Thoracic aorta (tissue), 2 donors: ENCODE measurements at places on chromosomes 11 and 22. TPM values are rescaled to one million over a fixed set of nuclear protein-coding genes. Genes with fewer than 3 reads are reported as not detected.

DNA sequence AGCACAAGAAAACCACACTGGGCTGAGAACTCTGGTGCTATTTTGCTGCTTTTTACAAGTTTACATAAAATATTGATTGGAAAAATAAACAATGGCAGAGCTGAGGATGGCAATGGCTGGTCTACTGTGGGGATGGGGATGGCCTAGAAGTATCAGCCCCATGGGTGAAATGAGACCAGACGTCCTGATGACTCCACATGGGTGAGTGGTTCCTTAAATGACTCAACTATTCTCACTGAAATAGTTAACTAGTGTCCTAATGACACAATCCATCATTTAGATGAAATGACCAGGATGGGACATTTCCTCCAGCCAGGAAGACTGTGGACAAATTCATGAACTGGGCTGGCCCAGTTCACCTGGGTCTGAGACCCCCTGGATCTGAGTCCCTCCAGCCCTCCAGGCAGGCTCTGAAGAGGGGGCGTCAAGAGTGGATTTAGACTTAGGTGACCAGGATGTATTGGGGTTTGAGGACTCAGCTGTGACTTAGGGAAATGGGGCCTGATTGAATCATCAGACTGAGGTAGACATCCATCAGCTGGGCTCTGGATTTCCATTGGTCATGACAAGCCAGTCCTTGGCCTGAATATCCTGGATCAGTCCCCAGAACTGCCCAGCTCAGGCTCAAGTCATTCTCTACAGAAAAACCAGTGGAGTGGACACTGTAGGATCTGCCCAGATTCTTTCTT lies 98.2 kb upstream of the IGLL5 start:
- DNase-seq, result no peak

- DNase-seq, result no peak
Observed at GRCh38 chr11:45844822-45845578, 2.3 kb upstream of the CRY2 start.

DNA sequence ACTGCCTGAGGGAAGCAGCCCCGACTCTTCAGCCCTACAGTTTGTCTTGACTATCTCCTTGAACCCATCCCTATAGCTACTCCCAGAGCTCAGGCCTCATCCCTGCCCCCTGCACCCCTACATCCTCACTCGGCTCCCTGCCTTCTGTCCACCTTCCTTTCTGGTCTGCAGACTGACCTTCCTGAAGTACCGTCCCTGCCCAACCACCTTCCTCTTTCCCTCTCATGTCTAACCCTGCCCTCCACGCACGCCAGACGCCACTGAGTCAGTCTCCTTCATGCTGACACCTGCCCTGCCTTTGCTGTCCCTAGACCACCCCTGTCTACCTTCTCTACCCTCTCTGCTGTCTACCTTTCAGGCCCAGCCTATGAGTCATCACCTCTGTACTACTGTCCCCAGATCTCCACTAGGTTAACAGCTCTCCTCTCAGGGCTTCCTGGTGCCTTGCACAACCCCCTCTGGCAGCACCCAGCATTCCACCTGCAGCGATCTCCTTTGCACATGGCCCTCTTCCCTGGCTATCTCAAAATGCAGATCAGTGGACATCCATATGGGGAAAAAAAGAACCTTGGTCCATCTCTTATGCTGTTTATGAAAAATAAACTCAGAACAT lies 8.9 kb downstream of the KCTD21 start:
- DNase-seq, result no peak

DNA sequence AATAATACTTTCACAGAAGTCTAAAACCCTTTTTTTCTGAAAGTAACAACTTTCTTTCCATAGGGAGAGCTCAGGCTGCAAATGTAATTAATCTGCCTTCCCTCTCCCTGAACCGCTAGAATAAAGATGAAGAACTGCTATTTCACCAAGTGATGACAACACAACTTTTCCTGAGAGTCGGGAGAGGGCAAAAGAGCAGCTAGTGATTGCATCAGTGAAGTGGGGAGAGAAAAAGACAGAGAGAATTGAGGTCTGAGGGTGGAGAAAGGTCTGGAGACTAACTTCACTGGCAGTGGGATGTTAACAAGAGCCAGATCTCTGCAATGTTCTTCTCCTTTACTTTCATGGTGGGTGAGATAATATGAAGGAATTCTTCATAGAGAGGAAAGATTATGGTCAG lies 10.9 kb upstream of the MPEG1 start:
- DNase-seq, result no peak

DNA sequence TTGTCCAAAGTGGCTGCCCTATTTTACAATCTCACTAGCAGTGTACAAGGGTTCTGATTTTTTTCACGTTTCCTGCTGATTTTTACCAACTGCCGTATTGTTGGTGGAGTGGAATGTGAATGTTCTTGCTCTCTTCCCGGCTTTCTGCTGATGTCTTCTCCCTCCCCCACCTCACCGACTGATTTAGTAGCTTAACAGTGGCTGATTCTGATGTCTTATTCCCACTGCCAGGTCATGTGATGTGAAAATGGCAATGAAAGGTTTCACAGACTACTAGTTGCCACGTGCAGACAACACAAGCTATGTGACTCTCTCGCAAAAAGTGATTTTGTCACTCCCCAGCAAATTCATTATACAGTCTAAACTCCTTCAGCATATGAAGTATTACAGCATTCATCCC lies 17.3 kb upstream of the NEU3 start:
- DNase-seq, result no peak

DNA sequence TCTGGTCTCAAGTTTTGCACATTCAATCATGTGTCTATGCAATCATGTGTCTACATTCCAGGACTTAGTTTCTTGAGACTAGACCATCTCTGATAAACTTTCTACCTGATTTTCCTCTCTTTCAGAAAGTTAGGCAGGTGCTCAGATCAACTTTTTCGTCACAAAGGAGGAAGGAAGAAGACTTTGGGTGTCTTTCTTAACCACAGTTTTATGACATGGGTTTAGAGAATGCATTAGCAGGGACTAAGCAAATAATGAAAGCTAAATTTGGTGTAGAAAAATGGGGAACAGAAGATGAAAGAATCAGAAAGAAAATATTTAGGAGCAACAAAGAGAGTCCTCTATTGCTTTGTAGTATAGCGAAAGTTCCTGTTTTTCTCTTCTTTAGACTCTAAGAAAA lies 7.7 kb upstream of the GLYATL1B start:
- no peak for DNase-seq

Gene WNT7B
- not detected for total RNA-seq

- no peak for DNase-seq
Observed at GRCh38 chr11:76251226-76251575, 44.9 kb upstream of the WNT11 start.

DNA sequence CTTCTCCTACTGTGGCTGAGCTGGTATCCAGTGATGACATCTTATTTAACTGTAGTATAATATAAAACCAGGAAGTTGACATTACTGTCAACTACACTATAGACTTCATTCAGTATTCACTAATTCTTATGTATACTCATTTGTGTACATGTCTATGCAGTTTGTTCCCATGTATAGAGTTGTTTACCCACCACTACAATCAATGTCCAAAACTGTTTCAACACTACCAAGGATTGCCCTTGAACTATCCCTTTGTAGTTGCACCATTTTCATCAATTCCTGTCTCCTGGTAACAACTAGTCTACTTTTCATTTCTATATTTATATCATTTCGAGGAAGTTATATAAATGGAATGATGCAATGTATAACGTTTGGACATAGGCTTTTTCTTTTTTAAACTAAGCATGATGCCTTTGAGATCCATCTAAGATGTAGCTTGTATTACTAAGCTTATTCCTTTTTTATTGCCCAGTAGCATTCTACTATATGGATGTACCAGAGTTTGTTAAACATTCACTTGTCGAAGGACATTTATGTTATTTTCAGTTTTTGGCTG lies 39.2 kb downstream of the TMEM135 start:
- DNase-seq, result no peak

Gene MOV10L1
- total RNA-seq, result 4.6 TPM

DNA sequence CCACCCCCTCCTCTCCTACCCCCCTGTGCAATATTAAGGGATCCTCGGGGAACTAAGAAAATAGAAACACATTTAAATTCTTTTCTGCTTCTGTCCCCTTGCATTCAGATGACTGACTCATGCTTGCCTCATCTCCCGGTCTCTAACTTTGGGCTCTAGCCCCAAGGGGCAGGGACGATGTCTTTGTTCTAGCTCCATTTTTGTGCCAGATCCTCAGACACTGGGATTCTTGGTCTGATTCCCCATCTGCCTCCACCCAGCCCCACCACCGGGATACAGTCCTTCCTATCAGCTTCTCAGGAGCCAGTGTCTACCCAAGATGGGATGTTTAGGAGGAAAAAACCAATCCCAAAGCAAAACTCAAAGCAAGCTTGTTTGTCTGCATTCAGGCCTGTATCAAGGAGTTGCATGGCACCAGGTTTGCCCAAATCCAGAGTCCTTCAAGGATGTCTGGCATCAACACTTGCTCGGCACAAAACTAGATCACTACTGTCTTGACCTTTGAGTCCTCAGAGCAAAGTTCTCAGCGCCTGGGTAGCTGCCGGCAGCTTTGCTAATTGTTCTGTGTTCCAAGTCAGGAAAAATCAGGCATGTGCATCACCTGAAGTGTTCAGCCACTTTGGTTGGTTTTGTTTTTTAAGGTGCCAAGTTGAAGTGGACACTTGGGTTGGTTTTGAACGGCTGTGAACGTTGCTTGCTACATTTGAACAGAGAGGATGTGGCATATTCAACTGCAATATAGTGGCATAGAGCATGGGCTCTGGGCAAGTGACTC lies 212.8 kb downstream of the DSCAML1 start:
- DNase-seq, result no peak

DNA sequence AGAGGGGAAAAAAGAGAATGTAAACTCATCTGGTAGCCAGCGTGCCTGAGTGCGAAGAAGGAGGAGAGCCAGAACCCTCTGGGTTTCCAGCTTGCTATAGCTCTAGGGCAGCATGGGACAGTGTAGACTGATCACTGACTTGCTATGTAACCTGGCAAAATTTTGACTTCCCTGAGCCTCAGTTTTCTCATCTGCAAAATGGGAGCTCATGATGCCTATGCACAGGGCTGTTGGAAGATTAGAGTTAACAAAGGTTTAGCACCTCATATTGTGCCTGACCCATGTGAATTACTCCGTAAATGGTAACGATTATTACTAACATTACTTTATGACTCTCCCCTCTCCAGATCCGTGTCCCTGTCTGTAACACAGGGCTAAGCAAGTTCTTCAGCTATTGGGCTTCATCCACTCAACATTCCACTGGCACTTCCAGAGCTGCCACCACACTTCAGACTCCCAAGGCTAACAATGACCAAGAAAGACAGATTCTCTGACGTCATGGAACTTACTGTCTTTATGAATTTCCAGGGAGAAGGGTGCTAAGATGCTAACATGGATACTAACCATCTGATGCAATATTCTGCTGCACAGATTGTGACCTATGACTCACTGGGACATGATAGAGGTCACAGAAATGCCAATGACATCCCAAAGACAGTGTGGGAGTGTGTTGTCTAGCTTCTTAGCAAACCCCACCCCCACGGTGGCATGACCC lies 195.2 kb downstream of the TRIM29 start:
- DNase-seq, result no peak

Gene APOA4
- not detected for total RNA-seq

- DNase-seq, result no peak
Observed at GRCh38 chr11:84965484-84965883, 661.7 kb downstream of the DLG2 start.

- no peak for DNase-seq
Observed at GRCh38 chr11:121405646-121406045, 46.5 kb upstream of the SORL1 start.

Gene SLC37A2
- 11.6 TPM for total RNA-seq

GRCh38 chr11:119222308-119222707 lies 16.2 kb downstream of the CBL start:
- DNase-seq, result no peak

DNA sequence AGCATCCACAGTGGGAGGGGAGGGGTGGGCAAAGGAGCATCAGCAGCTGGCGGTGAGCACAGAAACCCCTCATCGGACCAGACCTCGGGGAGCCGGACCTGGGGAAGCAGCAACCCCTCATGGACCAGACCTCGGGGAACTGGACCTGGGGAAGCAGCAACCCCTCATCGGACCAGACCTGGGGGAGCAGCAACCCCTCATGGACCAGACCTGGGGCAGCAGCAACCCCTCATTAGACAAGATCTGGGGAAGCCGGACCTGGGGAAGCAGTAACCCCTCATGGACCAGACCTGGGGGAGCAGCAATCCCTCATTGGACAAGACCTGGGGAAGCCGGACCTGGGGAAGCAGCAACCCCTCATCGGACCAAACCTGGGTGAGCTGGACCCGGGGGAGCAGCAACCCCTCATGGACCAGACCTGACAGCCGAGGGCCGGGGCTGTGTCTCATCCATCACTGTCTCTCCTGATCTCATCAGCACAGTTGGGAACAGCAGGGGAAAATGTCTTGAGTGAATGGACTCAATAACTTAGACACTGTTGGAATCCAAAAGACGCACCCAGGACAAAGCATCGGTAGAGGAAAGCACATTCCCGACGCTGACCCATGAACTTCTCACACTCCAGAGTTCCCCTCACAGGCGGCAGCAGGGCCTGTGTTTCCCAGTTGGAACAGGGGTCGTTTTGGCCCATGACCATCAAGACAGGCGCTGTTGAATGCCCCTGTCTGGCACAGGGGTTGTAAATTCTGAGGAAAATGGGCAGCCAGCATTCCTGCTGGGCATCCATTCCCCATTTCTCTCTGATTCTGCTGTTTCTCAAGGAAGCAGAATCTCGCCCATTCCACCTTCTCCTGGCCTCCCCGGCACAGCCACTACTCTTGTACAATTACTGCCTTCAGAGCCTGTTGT lies 1494.6 kb downstream of the TBC1D22A start:
- no peak for DNase-seq

DNA sequence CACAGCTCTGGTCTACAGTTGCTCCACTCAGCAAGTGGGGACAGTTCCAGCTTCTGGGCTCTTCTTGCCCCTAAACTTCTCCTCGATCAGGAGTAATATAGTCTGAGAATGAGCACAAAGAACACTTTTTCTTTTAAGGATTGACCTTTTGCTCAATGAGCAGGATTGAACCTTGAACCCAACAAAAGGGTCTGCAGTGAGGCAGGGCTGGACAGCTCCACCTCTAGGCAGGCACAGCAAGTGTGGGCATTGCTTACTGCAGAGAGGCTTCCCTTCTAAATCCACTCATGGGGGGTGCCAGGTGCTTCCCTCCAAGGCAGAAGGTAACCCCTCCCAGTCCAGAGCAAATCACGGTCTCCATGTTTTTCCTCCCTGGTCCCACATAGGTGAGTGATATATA lies 279.5 kb downstream of the ST3GAL4 start:
- no peak for DNase-seq

DNA sequence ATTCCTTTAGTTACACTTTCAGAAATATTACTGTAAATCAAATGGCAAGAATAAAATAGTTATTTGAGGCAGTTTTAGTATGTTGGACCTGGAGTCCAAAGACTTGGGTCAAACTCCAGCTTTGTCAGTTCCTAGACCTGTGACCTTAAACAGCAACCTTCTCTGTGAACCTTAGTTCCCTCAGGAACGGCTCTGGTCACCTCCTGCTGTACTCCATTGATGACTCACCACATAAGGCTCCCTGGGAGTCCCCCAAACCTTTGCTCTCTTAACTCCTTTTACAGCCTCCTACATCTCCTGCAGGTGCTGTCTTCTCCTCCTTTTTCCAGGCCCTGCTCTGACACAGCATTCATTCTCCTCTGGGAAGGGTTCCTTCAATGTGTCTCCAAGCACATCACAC lies 29.1 kb downstream of the LIMK2 start:
- no peak for DNase-seq
